ENCODE measurements at places on chromosomes 12 and 14.

DNA sequence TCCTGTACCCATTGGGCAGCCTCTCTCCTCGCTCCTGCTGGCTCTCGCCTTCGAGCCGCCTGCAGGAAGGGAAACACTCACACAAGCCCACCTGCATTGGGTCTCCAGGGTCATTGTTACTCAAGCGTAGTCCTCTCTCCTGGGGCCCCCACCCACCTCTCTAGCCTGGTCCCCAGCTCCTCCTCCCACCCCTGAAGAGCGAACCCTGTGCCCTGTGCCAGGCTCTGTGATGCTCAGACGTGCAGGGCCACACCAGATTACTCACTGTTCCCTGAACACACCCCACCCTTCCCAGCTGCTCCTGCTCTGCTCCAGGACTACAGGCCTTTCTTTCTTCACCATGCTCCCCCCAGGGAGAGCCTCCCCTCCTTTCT, 88.1 kb downstream of the NINJ2 start:
- no peak for DNase-seq

DNA sequence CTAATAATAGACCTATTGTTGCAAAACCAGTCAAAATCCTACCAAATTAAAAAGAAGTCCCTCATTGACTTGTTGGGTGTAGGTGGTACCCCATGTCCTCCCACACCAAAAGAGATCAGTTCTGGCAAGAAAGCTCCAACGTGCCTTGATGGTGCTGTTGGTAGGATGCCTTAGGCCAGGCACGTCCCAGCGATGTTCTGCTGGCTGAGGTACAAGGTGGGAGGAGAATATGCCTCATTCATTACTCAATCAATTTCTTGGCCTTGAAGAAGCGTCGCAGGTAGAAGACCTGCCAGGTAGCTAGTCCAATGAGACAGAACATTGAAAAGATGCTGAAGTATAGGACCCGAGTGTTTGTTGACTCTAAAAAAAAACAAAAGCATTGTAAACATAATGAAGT, 7.8 kb upstream of the NEK9 start:
- no peak for DNase-seq

GRCh38 chr14:23568600-23569331, 1.2 kb upstream of the AP1G2 start:
- no peak for DNase-seq

DNA sequence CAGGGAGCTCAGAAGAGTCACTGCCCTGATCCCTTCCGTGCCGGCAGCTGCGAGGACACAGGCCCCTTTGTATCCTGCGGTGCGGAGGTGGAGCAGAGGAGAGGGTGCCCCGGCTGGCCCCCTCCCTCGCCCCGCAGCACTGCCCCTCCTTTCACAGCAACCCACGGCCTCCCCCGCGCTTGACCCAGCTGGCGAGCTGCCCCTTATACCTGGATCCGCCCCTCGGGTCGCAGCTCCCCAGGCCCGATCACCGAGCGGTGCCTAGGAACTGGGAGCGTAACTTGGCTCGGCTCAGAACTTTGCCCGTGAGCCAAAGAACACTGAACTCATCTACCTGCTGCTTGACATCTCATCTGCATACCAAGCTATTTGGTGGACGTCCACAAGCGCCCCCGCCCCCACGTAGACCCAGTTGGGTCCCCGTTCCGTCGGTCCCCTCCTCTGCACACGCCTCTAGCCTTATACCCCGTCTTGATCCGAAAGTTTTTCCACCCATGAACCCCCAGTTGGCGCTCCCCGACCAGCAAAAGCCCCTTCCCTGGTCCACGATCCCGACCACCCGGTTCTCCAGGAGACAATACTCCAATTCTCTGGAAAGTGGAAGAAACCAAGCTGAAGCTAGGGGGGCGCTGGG, 697 bp upstream of the DNAJC14 start:
- DNase-seq, result no peak

- DNase-seq, result no peak
Observed at GRCh38 chr12:15982471-15982870, 71.3 kb downstream of the DERA start.

DNA sequence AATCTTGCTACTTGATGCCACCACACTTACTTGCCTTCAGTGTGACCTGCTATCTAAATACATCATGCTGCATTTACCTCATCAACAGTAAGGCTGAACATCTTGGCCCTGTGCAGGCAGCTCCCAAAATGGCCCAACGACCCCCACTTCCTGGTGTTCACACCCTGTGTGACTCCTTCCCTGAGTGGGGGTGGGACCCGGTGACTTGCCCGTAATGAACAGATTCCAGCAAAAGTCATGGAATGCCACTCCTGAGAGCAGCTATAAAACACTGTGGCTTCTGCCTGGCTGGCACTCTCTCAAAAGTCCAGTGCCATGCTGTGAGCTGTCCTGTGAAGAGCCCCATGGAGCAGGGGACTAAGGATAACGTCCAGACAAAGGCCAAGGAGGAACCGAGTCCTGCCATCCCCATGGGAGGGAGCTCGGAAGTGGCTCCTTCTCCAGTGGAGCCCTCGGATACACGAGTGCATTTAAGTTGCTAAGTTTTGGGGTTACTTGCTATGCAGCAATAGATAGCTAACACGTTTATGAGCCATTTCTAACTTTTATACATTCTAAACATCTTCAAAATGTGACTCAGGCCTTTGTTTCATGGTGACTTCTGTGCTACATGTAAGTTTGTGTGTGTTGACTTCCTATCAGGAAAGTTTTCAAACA, 33.0 kb downstream of the P2RX2 start:
- DNase-seq, result no peak

- no peak for DNase-seq
Observed at GRCh38 chr12:97805146-97805545, 342.5 kb downstream of the RMST start.
